Fibroblast of villous mesenchyme (primary cell): ENCODE measurements at places on chromosomes 4 and X. TPM values are rescaled to one million over a fixed set of nuclear protein-coding genes. Genes with fewer than 3 reads are reported as not detected.

DDIT4L gene
- 3.0 and 3.5 TPM in 2 replicates for total RNA-seq

HTR2C gene
- under 0.01 TPM in 2 replicates for total RNA-seq

SLC10A7 gene
- 11.9 and 20.3 TPM in 2 replicates for total RNA-seq

ANK2 gene
- 15.1 and 23.2 TPM in 2 replicates for total RNA-seq

HPGDS gene
- total RNA-seq, result not detected in 2 replicates

NOX1 gene
- total RNA-seq, result under 0.01 TPM in 1 of 2 replicates, not detected in the other

SEPTIN6 gene
- total RNA-seq, result 17.1 and 17.7 TPM in 2 replicates

RNF150 gene
- total RNA-seq, result 12.2 and 16.4 TPM in 2 replicates

AFM gene
- not detected in 2 replicates for total RNA-seq

GPR119 gene
- not detected in 2 replicates for total RNA-seq

STARD8 gene
- total RNA-seq, result 0.97 and 2.6 TPM in 2 replicates

MAGEA9B gene
- total RNA-seq, result under 0.01 TPM in 1 of 2 replicates, not detected in the other

GPR50 gene
- total RNA-seq, result not detected in 2 replicates

CXCL11 gene
- not detected in 2 replicates for total RNA-seq

ZCCHC13 gene
- not detected in 2 replicates for total RNA-seq

ITM2A gene
- under 0.01 TPM in 1 of 2 replicates, not detected in the other for total RNA-seq

BMPR1B gene
- total RNA-seq, result 2.3 and 4.3 TPM in 2 replicates

CCNB3 gene
- 0.97 and 4.3 TPM in 2 replicates for total RNA-seq

NDNF gene
- 0.32 and 0.86 TPM in 2 replicates for total RNA-seq

CD40LG gene
- total RNA-seq, result not detected in 2 replicates

KDR gene
- total RNA-seq, result 0.86 and 1.9 TPM in 2 replicates

SOWAHB gene
- under 0.01 and 0.32 TPM in 2 replicates for total RNA-seq

FAM236A gene
- not detected in 2 replicates for total RNA-seq

BEX3 gene
- total RNA-seq, result 208 and 255 TPM in 2 replicates

P2RY10 gene
- not detected in 2 replicates for total RNA-seq

CXXC4 gene
- total RNA-seq, result 0.32 and 0.43 TPM in 2 replicates

TMPRSS11E gene
- total RNA-seq, result not detected in 2 replicates

SPIN2A gene
- 1.3 and 1.7 TPM in 2 replicates for total RNA-seq

ASB9 gene
- 0.64 and 2.6 TPM in 2 replicates for total RNA-seq

PCDH10 gene
- total RNA-seq, result 16.4 and 25.8 TPM in 2 replicates

SLC9A6 gene
- 18.0 and 28.5 TPM in 2 replicates for total RNA-seq

ZAR1 gene
- under 0.01 TPM in 1 of 2 replicates, not detected in the other for total RNA-seq

TASL gene
- total RNA-seq, result not detected in 2 replicates

RRH gene
- 0.32 TPM in 1 of 2 replicates, not detected in the other for total RNA-seq

RPL34 gene
- 449 and 536 TPM in 2 replicates for total RNA-seq

SPANXC gene
- total RNA-seq, result not detected in 2 replicates

RIBC1 gene
- 0.32 and 0.43 TPM in 2 replicates for total RNA-seq

GLUD2 gene
- 1.9 and 3.5 TPM in 2 replicates for total RNA-seq

SPANXN4 gene
- total RNA-seq, result not detected in 2 replicates

BBS12 gene
- total RNA-seq, result 3.9 and 4.7 TPM in 2 replicates

NHS gene
- total RNA-seq, result 2.6 and 5.2 TPM in 2 replicates

F9 gene
- total RNA-seq, result not detected in 2 replicates

NSUN7 gene
- total RNA-seq, result 0.32 and 0.86 TPM in 2 replicates

PNMA5 gene
- 0.64 TPM in 1 of 2 replicates, not detected in the other for total RNA-seq

ZNF630 gene
- 0.32 and 3.0 TPM in 2 replicates for total RNA-seq

PNMA6F gene
- total RNA-seq, result not detected in 2 replicates

MAGED4 gene
- 34.5 and 50.5 TPM in 2 replicates for total RNA-seq

GPR34 gene
- under 0.01 TPM in 1 of 2 replicates, not detected in the other for total RNA-seq

ASMT gene
- total RNA-seq, result not detected in 2 replicates

HHIP gene
- total RNA-seq, result 0.64 and 1.7 TPM in 2 replicates

RAI2 gene
- not detected in 2 replicates for total RNA-seq

INPP4B gene
- 51.9 and 64.3 TPM in 2 replicates for total RNA-seq

XAGE2 gene
- total RNA-seq, result not detected in 2 replicates

ATP7A gene
- total RNA-seq, result 12.1 and 12.6 TPM in 2 replicates

CSN2 gene
- not detected in 2 replicates for total RNA-seq
